ENCODE measurements at places on chromosomes 3 and 15. TPM values are rescaled to one million over a fixed set of nuclear protein-coding genes. Genes with fewer than 3 reads are reported as not detected.
A peak's percentile ranks its signal among the peaks of the same experiment; 100 is the strongest.

DNA sequence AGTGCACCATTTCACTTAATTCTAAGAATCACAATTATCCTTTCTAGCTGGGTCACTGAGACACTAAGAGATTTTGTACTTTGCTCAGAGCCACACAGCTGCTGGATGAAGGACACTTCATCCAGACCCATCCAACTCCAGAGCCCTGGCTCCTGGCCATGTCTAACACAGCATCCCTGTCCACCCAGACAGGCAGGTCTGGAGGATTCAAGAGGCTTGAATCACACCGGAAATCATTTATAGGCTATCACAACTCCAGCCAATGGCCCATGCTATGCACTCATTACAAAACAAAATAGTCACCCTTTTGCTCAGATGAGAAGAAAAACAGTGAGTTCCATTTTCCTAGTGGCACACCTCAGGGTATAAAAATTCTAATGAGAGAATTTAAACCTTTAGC, 198.2 kb upstream of the LMCD1 start:
- no peaks in the 10 kb centered on the region for H3K36me3 ChIP-seq
- no peak overlapping the region for H3K4me3 ChIP-seq
- H3K27ac ChIP-seq: no peak overlapping the region

DNA sequence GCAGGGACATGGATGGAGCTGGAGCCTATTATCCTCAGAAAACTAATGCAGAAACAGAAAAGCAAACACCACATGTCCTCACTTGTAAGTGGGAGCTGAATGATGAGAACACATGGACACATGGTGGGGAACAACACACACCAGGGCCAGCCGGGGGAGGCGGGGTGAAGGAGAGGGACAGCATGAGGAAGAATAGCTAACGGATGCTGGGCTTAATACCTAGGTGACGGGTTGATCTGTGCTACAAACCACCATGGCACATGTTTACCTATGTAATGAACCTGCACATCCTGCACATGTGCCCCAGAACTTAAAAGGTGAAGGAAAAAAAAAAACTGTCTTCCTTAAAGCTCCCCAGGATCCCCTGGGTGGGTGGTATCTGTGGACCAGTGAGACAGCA, 87.1 kb downstream of the ADAMTS17 start:
- H3K36me3 ChIP-seq: no peaks in the 10 kb centered on the region
- DNase-seq: no peak
- no peaks in the 10 kb centered on the region for H3K4me1 ChIP-seq
- no peak overlapping the region for H3K4me3 ChIP-seq

DNA sequence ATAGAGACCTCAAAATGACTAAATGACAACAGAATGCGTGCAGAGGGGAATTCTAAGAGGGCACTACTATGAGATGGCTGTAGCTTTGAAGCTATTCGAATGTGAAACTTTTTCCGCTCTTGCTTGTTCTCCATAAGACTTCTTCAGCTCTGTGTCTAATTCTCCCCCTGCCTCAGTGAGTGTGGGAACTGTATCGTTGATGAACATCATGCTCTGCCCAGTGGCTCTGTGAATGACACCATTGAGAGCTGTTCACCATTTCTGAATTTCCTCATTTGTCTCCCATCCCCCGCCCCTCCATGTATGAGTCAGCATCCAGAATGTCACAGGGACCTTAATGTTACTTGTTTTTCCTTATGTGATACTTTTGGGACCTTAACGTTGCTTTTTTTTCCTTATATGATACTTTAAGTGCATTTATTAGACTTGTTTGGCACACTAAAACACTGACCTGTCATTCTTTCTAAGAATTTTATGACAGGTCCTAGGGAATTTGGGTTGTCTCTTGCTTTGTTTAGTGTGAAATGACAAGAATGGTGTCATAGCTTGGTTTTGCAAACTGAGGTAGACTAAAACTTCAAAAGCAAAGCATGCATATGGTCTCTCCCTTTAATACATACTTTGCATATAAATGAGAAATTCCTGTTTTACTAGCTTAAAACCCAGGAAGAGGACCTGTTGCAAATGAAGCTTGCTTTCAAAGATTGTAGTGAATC, 99.6 kb downstream of the FNDC3B start:
- peaks cover 89% of the 10 kb centered on the region for H3K4me1 ChIP-seq
- no peak for DNase-seq
- no peak overlapping the region for H3K4me3 ChIP-seq
- H3K36me3 ChIP-seq: peaks cover 4% of the 10 kb centered on the region
- no peaks in the 10 kb centered on the region for H3K27me3 ChIP-seq
- H3K27ac ChIP-seq: peak overlapping the region; percentile 33

DNA sequence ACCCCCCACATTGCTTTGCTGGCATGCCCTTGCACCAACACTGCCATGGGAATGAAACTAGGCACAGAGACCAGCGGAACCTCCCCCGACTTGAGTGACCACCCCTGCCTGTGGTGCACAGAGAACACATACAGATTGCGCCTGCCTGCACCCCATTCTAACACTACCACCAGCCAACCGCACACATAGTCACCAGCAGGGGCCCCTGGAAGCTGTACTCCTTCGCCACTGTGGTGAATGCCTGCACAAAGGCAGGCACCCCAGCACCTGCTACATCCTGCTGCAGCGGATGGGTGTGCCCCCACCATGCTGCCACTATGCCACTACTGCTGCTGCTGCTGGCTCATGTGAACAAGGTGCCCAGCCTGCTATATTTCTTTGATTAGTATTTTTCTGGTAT, 27.4 kb upstream of the DNAAF4 start:
- no peak for DNase-seq
- H3K36me3 ChIP-seq: no peaks in the 10 kb centered on the region
- H3K27ac ChIP-seq: no peak overlapping the region
- no peaks in the 10 kb centered on the region for H3K27me3 ChIP-seq
- no peaks in the 10 kb centered on the region for H3K4me1 ChIP-seq

GRCh38 chr3:131323014-131323413, 58.6 kb upstream of the NUDT16 start:
- H3K4me1 ChIP-seq: no peaks in the 10 kb centered on the region
- no peaks in the 10 kb centered on the region for H3K27me3 ChIP-seq

GRCh38 chr3:193833592-193833991, 240.6 kb downstream of the OPA1 start:
- H3K4me1 ChIP-seq: peaks cover 3% of the 10 kb centered on the region
- no peak overlapping the region for H3K27ac ChIP-seq
- H3K27me3 ChIP-seq: no peaks in the 10 kb centered on the region
- DNase-seq: no peak
- H3K4me3 ChIP-seq: no peak overlapping the region

DNA sequence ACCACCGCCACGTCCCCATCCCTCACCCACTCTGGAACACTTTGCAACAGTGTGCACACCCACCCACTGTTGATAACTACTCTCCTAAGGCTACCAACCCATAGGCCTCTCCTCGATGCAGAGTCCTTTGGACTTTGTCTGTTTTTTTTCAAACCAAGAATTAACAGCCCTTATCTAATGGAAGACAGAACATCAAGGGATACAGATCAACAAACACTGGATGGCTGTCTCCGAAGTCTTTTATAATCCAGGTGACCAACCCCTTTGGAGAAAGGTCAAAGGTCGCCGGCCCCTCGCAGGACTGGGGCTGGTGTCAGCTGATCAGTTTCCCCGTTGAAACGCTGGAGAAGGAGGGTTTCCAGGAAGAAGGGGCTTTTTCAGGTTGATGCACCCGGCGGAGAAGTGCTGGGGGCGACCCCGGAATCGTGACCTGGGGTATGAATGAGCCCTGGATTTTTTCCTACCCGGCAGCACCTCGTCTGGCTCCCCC, 532 bp downstream of the B4GALT4 start:
- no peak for DNase-seq
- peak overlapping the region; percentile 81 for H3K4me3 ChIP-seq
- peaks cover 13% of the 10 kb centered on the region for H3K4me1 ChIP-seq
- H3K36me3 ChIP-seq: peaks cover 15% of the 10 kb centered on the region
- peak overlapping the region; percentile 94 for H3K27ac ChIP-seq
- no peaks in the 10 kb centered on the region for H3K27me3 ChIP-seq

- no peak for DNase-seq
- no peaks in the 10 kb centered on the region for H3K27me3 ChIP-seq
- H3K4me1 ChIP-seq: no peaks in the 10 kb centered on the region
- no peak overlapping the region for H3K4me3 ChIP-seq
- no peaks in the 10 kb centered on the region for H3K36me3 ChIP-seq
These were observed 425.8 kb downstream of the ERC2 start for GRCh38 chr3:56042326-56042951.

- no peak for DNase-seq
- H3K36me3 ChIP-seq: no peaks in the 10 kb centered on the region
- H3K4me3 ChIP-seq: no peak overlapping the region
- no peak overlapping the region for H3K27ac ChIP-seq
- no peaks in the 10 kb centered on the region for H3K4me1 ChIP-seq
These were observed 528.7 kb downstream of the ZIC1 start for GRCh38 chr3:147937891-147938290.

GRCh38 chr3:117811786-117812185, 1102.2 kb downstream of the TUSC7 start:
- no peaks in the 10 kb centered on the region for H3K27me3 ChIP-seq
- no peaks in the 10 kb centered on the region for H3K36me3 ChIP-seq
- H3K27ac ChIP-seq: no peak overlapping the region
- no peak overlapping the region for H3K4me3 ChIP-seq
- H3K4me1 ChIP-seq: no peaks in the 10 kb centered on the region

GRCh38 chr3:194279101-194279500, 72.0 kb downstream of the CPN2 start:
- no peak overlapping the region for H3K27ac ChIP-seq
- peak; percentile 23 for DNase-seq
- no peak overlapping the region for H3K4me3 ChIP-seq
- H3K27me3 ChIP-seq: no peaks in the 10 kb centered on the region

- DNase-seq: no peak
- no peaks in the 10 kb centered on the region for H3K4me1 ChIP-seq
- no peak overlapping the region for H3K27ac ChIP-seq
- H3K4me3 ChIP-seq: no peak overlapping the region
- H3K27me3 ChIP-seq: peaks cover 4% of the 10 kb centered on the region
These were observed 22.0 kb downstream of the GPR15 start for GRCh38 chr3:98553753-98554152.

DNA sequence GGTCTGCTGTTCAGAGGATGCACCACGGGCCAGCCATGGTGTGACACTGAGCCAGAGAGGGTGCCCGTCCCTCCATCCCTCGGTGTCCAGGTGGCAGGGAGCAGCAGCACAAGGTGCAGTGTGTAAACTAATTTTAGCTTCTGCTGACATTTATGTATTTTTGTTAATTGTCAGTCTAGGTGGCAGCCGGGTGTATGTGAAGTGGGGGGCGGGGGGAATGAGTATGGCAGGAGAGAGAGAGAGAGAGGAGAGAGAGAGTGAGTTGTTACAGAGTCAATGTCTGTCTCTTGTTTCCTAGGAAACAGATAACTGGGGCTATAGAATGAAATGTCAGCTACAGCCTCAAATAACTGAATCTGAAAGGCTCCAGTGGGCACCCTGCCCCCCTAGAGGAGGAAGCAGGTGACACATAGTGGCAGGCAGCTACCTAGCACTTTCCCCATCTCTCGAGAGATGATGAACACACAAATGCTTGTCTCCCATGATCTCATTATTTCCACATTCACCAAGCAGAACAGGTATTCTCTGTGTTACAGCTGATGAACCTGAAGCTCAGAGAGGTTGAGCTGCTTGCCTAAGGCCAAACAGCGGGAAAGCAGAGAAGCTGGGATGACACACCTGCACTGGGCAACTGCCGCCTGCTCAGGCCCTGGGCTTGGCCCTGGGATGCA, 24.7 kb downstream of the RASGRF1 start:
- H3K27me3 ChIP-seq: no peaks in the 10 kb centered on the region
- no peaks in the 10 kb centered on the region for H3K4me1 ChIP-seq
- no peaks in the 10 kb centered on the region for H3K36me3 ChIP-seq
- no peak for DNase-seq

GRCh38 chr15:25864966-25865365, 1.8 kb upstream of the ATP10A start:
- H3K27ac ChIP-seq: no peak overlapping the region
- H3K4me3 ChIP-seq: no peak overlapping the region
- no peaks in the 10 kb centered on the region for H3K27me3 ChIP-seq
- DNase-seq: no peak

GRCh38 chr15:74050127-74050526, 32.2 kb downstream of the GOLGA6A start:
- H3K27me3 ChIP-seq: no peaks in the 10 kb centered on the region
- no peak overlapping the region for H3K4me3 ChIP-seq
- peak overlapping the region; percentile 51 for H3K27ac ChIP-seq
- DNase-seq: no peak
- H3K4me1 ChIP-seq: peaks cover 56% of the 10 kb centered on the region

- H3K27ac ChIP-seq: peak overlapping the region; percentile 17
- H3K4me3 ChIP-seq: no peak overlapping the region
- peak; percentile 90 for DNase-seq
- H3K4me1 ChIP-seq: peaks cover 20% of the 10 kb centered on the region
- peaks cover 26% of the 10 kb centered on the region for H3K36me3 ChIP-seq
These were observed 15.2 kb downstream of the IVD start for GRCh38 chr15:40420793-40421192.

GRCh38 chr3:107979538-107979937, 111.3 kb downstream of the CD47 start:
- no peaks in the 10 kb centered on the region for H3K36me3 ChIP-seq
- no peak for DNase-seq
- no peak overlapping the region for H3K27ac ChIP-seq
- peaks cover 5% of the 10 kb centered on the region for H3K4me1 ChIP-seq
- H3K4me3 ChIP-seq: no peak overlapping the region

DNA sequence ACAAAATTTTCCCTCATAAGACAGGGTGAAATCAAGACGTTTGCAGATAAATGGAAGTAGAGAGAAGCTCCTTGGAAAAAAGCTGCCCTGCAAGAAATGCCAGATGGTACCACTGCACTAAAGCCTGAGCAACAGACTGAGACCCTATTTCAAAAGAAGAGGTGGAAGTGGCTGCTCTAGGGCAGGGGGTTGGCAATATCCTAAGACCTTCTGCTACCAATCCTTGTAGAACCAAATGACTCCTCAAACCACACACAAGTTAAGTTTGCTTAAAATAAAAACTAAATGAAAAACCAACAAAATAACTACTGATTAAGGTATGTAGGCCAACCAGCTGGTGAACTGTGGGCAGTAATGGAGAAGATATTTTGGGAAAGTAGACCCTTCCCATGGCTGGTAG, 21.3 kb downstream of the RAB43 start:
- H3K4me3 ChIP-seq: no peak overlapping the region
- H3K27ac ChIP-seq: no peak overlapping the region
- H3K36me3 ChIP-seq: no peaks in the 10 kb centered on the region

The C3orf70 gene
- 4.1 TPM for total RNA-seq

The UQCC5 gene
- 16.6 TPM for total RNA-seq

The NKIRAS1 gene
- total RNA-seq: 8.4 TPM

The PLD1 gene
- total RNA-seq: 25.4 TPM

The ZFAND6 gene
- total RNA-seq: 79.5 TPM

The CALML4 gene
- 4.5 TPM for total RNA-seq
